ENCODE measurements at places on chromosomes 12 and 14.
A peak's percentile ranks its signal among the peaks of the same experiment; 100 is the strongest.

GRCh38 chr14:53510281-53510912 lies 357.3 kb upstream of the DDHD1 start:
- no peak for DNase-seq

GRCh38 chr12:42586268-42586667 lies 3.3 kb downstream of the PRICKLE1 start:
- DNase-seq: no peak

DNA sequence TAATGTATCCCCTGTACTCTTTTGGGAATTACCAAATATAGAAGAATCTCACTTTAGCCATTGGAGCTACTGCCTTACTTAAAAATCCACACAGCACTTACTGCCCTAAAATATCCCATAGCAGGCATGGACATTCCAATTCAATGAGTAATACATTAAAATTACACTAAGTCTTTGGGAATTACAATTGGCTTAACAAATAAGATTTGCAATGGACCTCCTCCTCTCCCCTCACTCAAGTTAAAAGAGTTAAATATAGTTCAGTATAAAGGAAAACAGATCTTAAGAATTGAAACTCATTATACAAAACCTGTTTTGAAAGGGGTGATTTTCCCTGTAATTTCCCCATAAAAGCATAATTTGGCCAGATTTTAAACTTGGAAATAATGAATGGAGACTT lies 477.1 kb downstream of the SLC16A7 start:
- DNase-seq: no peak

DNA sequence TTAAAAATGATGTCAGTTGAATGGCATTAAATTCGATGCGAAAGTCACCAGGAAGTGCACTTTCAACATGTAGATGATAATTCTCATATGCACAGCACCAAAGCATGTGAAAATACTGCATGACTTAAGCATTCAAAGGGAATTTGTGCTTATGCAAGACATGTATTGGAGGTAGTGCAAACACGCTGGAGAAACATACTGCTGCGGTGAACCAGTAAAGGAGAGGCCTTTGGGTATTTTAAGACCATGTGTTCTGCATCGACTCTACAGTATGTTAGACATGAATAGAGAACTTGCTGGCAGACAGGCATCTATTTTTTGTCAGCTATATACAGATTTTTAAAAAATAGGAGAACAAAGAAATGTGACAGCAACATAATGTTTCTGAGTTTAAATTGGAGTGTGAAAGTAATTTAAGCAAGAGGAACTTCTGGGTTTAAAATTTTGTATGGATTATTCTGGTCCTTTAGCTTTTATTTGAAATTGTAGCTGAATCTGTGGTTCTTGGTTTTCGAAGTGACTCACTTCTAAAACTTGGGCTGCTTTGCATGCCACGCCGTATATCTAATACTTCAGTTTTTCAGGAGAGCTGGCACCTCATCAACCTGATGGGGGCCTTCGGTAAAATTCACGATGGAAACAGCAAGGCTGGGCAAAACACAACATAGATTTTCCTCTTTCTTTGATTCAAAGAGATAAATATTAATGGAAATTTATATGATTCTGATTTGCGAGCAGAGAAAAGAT lies 408.7 kb downstream of the APAF1 start:
- no peak for DNase-seq

- DNase-seq: peak; percentile 58
Measured at GRCh38 chr12:26097046-26097878, 27.6 kb downstream of the BHLHE41 start.

DNA sequence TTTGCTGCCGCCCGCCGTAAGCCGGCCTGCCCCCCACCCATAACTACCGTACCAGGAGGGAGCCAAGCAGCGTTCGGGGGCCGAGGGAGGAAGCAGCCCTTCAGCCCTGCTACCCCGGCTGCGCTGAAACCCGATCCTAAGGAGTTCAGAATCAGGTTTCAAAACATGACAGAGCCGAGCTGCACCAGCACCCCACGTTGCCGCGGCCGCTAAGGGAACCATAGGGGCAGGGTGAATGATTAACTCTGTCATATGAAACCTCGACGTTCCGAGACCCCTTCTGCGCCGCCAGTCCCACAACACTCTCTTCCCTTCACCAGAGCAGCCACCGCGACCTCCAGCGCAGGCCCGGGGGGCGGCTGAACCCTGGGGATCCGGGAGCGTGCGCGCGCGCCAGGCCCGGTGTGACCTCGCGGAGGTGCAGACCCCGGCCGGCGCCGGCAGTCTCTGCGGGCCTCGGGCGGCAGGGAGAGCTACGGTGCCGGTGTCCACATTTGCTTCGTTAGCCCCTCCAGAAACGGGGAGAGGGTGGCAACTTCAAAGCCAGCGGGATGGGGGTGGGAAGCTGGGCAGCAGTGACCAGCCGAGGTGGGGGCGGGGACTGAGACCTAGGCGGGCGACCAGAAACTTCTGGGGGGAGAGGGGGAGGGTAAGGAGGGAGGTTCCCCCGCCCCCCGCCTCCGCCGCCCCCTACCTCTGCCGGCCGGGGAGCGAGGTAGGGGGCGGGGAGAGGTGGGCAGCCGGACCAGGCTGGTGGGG lies 1.6 kb downstream of the SIX4 start:
- peak; percentile 94 for DNase-seq

GRCh38 chr12:104535369-104535768 lies 78.6 kb downstream of the CHST11 start:
- no peak for DNase-seq

DNA sequence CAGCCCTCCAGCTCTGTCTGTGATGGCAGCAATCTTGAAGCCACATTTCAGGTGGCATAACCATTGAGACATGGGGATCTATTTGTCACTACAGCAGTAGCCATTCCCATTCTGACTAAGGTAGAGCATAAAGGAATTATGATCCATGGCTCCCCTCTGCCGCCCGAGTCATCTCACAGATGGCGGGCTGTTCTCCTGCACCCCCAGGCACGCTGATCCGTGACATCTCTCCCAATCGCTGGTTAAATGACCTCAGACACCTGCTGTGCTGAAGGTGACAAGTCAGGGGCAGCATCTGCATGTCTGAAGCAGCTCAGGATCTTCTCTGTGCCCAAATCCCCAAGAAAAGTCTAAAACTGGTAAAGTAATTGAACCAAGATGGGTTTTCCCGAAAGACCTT lies 124.3 kb downstream of the ZFP36L1 start:
- DNase-seq: no peak

DNA sequence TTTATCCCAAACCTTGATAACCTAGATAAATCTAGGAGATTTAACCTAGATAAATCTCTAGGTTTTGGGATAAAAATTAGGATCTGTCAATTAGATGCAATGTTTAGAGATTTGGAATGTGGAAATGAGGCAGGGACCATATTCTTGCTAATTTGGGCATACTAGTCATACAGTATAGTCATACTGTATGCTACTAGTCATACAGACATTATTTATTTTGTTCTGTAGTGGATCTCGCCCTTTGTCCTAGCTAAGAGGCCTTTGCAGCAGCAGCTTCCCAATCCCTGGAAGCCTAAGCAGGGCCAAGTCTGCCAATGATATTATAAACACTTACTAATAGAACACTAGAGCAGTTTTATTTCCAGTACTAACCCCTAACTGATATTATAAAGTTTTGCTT lies 136.4 kb downstream of the CEP128 start:
- no peak for DNase-seq

DNA sequence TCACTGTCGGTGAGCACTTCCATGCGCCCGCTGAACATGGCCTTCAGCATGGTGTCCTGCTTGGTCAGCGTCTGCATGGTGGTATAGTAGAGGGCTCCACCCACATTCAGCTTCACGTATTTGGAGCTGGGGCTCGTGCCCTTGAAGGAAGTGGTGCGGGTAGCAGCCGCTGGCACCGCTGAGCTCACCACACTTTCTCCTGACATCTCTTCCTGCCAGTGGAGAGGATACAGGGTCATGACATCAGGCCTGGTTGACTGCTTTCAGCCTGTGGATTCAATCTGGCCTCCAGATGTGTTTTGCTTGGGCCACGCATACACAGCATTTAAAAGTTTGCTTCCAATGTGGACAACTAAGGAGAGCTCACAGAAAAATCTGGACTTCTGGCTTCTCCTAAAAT lies 7.6 kb downstream of the KCTD10 start:
- DNase-seq: no peak

GRCh38 chr14:23562822-23563472 lies 4.6 kb downstream of the AP1G2 start:
- peak; percentile 66 for DNase-seq

DNA sequence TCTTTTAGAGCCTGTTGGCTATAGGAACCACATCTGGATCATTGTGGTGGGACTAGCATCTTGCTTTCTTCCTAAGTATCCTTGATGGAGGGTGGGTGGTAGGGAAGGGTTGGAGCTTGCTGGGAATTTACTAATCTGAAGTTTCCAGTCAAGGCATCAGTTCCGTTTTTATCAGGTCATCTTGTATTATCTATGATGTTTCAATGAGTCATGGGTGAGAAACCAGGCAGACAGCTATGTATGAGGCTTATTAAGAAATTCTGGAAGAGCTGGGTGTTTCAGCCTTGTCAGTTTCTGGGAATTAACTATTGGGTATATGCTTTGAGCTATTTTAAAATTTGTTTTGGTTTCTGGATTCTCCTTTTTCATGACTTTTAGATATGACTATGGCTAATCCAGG lies 11.3 kb downstream of the TSFM start:
- no peak for DNase-seq

DNA sequence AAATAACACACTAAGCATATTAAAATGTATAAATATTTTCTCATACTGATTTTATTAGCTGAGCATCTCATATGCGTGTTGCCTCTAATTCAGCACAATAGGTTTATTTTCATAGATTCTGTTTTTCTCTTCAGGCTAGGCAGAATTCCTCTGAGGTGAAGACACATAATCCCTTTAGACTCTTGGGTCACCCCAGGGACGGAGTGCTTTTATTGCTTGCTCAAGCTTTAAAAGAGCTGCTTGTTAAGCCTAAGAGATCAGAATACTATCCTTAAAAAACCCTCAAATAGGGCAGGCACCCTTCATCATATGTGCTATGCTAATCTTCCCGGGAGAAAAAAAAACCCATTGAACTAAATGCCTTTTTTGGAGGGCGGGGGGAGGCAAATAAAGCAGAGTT lies 390.1 kb downstream of the KCNH5 start:
- DNase-seq: no peak

GRCh38 chr12:104710940-104711689 lies 247.0 kb downstream of the SLC41A2 start:
- DNase-seq: no peak

- DNase-seq: no peak
Measured at GRCh38 chr12:131287015-131287937, 333.6 kb downstream of the ADGRD1 start.

GRCh38 chr12:49538510-49539403 lies at the start of gene KCNH3:
Gene KCNH3 (plus strand): TSS chr12:49539030. CDS start chr12:49539417, 387 bp downstream.
- DNase-seq: peak; percentile 77

DNA sequence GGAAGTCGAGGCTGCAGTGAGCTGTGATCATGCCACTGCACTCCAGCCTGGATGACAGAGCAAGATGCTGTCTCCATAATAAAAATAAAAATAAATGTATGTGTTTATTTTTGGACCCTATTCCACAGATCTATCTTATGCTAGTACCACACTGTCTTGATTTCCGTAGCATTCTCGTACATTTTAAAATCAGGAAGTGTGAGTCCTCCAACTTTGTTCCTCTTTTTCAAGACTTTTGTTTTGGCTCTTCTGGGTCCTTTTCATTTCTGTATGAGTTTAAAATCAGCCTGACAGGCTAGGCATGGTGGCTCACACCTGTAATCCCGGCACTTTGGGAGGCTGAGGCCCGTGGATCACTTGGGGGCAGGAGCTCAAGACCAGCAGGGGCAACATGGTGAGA lies 25.8 kb downstream of the DAO start:
- DNase-seq: no peak

GRCh38 chr14:105528586-105529318 lies 2.4 kb downstream of the TMEM121 start:
- no peak for DNase-seq

DNA sequence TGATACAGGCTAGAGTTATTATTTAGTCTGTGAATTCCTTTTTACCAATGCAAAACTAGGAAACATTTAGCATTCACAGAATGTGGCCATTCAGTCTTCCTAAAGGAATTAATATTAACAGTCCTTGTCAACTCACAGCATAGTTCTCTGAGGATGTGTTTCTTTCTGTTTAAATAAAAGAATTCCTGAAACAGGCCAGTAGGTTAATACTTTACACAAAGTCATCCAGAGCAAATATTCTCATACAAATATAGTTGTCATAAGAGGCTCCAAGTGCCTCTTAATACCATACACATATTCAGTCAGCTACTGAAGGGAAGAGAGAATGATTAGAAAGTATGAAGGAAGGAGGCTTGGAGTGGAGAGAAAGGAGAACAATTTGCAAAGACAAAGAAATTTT lies 120.1 kb downstream of the LMNTD1 start:
- no peak for DNase-seq

DNA sequence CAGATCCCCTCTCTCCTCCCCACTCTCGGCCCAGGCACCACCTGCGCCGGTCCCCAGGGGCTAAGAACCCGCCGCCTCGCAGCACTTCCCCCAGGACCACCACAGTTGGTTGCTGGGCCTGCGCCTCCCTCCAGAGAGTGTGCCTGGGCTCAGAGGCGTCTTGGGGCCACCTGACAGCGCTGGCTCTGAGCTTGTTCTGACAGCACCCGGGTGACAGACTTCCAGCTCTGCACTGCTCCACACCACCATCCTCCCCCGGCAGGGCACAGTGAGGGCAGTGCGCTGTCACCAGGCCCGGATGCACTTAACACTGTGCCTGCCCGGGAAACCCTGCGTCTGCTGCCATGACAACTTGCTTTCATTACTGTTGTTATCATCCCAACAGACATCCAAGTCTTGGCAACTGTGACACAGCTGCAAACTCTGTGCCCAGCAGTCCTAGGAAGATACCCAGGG lies 6.6 kb downstream of the BRF1 start:
- DNase-seq: no peak

DNA sequence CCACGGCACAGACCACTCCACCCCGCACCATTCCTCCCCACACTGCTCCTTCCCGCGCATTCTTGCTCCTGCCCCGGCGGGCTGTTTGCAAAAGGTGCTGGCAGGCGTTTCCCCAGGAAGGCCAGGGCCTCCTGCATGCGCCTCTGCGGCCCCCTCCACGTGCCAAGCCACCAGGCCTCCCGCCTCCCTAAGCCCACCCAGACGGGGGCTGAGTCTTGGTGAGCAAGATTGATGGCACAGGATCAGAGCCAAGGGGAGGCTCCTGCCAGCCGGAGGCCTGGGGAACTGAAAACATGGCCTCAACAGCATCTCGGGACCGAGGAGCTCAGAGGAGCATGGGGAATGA lies 328.3 kb upstream of the DIO3 start:
- DNase-seq: no peak

DNA sequence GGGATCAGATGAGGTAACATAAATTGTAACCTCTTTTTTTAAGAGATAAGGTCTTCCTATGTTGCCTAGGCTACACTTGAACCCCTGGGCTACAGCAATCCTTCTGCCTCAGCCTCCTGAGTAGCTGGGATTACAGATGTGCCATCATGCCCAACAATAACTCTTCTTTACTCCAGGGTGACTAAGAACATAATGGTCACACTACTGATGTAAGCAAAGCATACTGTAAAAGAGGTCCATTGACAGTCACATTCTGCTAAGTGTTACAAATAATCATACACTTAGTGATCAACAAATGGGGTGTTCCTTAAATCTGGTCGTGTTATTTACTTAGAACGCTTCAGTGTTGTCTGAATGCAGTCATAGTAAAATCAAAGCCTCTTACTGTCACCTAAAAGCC lies 68.9 kb downstream of the EPS8 start:
- DNase-seq: no peak
